ENCODE measurements at places on chromosomes 16 and 17.

- no peak for DNase-seq
Observed at GRCh38 chr16:19517424-19518089, 4.3 kb downstream of the GDE1 start.

DNA sequence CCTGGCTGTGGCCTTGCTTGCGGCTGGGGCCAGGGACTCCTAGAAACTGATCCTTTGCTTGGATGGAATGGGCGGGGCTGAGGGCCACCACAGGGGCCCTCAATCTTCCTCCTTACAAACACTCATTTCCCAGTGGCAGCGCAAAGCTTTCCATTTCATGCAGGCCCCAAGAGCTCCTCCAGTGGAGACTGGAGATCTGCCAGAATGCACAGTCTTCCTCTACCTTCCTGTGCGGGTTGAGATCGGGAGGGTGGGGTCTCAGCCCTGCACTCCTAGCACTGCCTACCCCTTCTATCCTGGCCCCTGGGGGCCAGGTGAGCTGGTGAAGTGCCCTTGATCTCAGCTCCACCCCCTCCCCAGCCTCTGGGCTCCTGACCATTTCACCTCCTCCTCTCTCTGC is 1.7 kb downstream of the NRN1L start:
- DNase-seq, result no peak

- peak; percentile 38 for DNase-seq
Observed at GRCh38 chr17:38663125-38663751, 11.5 kb downstream of the EPOP start.

- DNase-seq, result no peak
Observed at GRCh38 chr16:23858542-23858941, 22.8 kb downstream of the PRKCB start.

DNA sequence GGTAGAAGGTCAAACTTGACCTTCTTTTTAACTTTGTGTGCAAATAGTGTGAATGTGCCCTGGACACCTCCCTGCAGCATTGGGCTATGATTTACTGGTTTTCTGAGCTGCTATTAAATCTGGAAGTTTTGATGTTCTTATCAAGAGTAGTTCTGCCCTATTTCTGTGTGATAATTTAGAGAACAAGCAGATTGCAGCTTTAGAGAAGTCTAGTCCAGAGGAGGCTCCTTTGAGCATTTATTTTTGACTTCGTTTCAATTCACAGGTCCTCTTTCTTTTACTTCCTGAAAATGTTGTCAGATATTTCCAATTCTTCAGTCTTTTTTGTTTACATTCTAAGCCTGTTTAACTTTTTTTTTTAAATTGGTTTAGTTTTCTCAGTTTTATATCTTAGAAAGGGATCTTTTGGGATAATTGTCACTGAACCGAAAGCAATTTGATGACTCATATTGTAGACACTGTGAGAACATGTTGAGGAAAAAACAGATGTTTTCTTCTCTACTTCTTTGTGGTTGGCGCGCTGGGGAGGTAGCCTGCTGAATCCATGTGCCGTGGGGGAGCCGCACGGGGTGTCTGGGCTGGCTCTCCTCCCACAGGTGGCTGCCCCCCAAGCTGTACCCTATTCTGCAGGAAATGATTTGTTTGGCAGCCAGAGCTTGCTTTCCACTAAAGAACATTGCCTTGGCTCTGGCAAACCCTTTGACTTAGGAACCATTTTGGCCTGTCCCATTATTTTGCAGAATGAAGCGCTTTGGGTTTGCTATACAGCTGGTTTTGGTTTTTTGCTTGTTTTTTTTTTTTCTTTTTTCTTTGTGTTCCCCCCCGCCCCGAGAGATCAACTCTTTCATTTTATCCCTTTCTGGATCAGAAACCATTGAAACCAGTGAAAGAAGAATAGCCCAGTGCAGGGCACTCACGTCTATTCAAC is 53.4 kb downstream of the MFSD11 start:
- peak; percentile 53 for DNase-seq

DNA sequence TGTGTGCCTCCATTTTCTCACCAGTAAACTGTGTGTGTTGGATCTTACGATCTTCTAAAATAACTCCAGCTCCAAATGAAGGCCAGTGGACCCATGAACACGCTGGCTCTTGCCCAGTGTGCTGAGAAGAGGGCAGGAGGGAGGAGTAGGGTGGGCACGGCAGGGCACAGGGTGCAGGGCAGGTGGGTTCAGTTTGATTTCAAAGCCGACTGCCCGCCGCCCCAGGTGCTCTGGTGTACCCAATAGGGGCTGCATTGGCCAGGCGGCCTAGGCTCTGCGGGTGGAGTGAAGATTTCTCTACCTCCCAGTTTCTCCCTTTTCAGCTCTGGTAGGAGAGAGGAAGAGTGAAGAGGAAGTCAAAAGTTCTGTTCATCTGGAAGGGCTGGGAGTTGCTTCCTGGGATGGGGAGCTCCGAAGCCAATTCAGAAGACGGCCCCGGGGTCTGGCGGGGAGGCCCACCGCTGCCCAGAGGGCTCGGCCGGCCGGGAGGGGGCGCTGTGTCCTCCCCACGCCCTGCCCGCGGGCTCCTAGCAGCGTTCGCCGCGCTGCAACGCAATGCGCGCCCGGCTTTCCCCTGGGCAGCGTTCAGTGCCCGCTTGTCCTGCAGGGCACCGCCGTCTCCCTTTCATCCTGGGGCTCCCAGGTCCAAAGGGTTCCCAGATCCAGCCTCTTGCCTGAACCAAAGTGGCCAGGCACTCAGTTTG is 1.1 kb upstream of the CRHR1 start:
- DNase-seq, result no peak

GRCh38 chr17:3695723-3696411 is at the start of gene P2RX5:
P2RX5 (minus strand) TSS chr17:3696155; CDS start chr17:3696005, 150 bp downstream.
- DNase-seq, result no peak

GRCh38 chr17:4535667-4536258 is 19.4 kb downstream of the MYBBP1A start:
- no peak for DNase-seq

DNA sequence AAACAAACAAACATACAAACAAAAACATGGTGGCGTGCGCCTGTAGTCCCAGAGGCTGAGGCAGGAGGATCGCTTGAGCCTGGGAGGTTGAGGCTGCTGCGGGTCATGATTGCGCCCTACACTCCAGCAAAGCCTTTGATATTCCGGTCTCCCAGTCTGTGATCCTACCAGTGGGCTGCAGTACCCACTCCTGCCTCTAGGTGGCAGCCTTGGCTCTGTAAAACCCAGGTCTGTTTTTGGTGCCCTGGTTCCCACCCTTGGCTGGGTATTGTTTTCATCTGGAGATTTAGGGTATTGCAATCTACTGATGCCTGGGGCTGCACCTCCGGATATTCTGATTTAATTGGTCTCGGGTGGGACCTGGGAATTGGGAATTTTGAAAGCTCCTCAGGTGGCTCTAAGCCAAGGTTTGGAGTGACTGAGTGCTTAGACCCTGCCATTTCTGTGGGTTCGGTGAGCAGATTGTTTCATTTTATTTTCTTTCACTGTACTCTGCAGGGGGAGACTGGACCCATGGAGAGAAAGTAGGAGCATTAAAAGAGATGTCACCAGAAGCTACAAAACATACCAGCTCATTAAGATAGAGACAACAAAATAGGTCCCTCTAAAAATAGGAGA is 40.5 kb downstream of the MYH3 start:
- DNase-seq, result peak; percentile 75

DNA sequence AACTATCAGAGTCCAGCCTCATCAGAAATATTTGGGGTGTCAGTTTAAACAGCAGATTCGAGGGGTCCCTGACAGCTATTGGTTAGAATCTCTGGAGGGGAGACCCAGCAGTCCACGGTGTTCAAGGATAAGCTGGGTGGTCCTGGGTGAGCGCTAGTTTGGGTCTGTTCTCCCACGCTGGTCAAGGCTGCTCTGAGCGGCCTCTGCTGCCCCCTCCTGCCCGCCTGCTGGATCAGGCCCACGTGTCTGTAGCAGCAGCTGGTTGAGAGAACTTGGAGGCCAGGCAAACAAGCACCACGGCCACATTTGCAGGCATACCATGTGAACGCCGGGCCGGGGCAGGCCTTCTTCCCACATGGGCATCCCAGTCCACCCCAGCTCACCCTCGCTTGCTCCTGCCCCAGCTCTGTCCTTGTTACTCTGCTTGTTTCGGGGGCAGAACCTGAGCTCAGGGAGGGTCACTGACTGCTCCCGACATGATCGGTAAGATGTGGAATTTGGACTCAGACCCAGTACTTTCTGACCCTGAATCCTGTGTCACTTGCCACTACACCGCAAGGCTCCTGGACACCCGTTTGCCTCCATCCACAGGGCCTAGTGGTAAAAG is 7.4 kb downstream of the FOXF1 start:
- DNase-seq, result peak; percentile 59

- no peak for DNase-seq
Observed at GRCh38 chr17:81179220-81179619, 13.2 kb upstream of the AATK start.

GRCh38 chr16:978403-978802 is 3.2 kb upstream of the SOX8 start:
- no peak for DNase-seq

- peak; percentile 60 for DNase-seq
Observed at GRCh38 chr17:73833775-73834488, 189.7 kb upstream of the SDK2 start.

DNA sequence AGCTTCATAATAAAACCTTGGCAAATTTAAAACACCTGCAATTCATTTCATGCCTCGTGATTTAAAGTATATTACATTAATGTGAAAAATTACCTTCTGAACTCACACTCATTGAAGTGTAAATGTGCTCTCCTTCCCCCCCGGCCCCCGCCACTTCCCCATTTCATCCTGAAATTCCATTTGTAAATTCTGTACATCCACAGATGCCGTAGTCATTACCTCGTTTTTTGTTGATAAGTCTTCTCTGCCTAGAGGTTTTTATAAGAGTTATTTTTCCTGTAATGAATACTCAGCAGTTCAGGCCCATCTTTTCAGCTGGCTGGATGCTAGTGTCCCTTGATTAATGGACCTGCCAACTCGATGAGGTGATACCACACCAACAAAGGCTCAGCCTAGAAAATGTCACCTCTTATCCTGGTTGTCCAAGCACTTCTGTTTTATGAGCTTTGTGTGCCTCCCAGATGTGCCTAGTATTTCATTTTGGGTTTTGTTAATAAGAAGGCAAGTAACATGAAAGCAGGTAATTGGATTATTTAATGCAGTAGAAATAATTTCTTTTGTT is 64.8 kb upstream of the KIFC3 start:
- DNase-seq, result peak; percentile 20

DNA sequence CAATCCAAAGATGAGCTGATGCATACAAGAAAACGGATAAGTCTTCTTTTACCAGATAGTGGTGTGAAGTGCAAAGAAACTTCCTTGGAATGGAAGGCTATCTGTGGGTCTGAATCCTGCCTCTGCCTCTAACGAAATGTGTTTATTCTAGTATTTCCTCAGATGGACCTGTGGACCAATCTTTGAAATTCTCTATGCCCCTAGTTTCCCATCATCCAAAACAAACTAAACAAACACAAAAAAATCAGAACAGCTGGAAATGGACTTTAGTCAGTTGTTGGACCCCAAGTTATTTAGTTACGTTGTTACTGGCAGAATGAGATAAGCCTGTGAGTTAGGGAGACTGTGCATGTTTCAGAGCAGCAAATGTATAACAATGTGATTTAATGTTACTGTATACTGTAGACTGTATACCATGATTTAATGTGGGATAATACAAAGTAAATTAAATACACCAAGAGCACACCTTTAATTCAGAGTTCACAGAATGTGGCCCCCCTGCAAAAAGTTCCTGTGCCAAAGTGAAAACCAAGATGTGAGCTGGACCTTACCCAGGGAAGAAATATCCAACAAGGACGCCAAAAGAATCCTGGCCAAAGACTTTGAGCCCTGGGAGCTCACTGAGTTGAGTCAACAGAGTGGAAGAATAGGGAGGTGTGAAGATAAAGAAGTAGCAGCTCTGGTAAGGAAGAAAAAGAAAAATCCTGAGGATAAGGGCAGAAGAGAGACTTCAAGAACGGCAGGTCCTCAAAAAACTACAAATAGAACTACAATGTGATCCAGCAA is 255.2 kb downstream of the CNTNAP4 start:
- no peak for DNase-seq

DNA sequence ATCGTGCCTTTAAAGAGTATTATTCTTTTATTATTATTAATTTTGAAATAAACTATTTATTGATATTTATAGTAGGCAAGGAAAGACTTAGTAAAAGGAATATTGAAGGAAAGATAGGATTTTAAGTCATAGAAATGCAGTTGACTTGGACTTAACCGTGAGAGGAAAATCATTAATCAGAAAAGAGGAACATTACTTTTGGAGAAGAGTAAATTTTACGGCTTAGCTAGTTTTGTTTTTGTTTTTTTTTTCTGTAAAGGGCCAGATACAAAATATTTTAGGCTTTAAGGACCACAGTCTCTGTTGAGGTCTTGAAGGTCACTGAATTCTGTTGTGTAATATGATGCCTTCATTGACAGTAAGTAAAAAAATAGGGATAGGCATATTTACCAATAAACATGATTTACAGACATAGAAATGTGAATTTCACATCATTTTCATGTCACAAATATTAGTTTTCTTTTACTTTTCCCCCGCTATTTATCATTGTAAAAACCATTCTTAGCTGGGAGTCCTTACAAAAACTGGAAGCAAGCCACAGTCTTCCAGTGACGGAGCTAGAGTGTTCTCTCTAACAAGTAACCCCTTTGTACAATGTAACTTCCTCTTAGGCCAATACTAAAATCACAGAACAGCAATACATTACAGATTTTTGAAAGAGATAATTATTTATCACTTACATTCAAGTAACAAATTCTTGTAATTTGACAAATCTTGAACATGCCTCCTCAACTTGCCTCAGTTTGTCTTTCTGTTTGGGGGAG is 2.3 kb upstream of the KCNJ16 start:
- DNase-seq, result no peak

DNA sequence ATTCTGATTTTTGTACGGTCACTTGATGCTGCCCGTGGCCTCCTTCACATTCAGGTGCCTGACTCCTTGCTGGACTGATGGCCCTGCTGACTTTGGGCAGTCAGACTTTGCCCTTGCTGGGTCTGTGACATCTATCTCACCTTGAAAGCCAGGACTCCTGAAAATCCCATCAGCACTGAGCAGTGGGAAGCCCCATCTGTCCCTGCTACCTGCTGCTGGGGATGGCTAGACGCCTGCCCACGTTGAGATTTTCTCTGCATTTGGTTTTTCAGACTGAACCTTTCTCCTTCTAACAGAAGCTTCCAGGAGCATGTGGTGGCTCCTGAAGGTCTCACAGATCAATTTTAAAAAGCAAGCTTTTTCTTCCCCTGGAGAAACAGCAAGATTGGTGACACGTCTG is 10.2 kb upstream of the ZNF18 start:
- DNase-seq, result no peak

- DNase-seq, result no peak
Observed at GRCh38 chr16:54649876-54650275, 280.8 kb upstream of the IRX5 start.

All from fibroblast of skin of abdomen (primary cell).